Psoas muscle (tissue), 8 donors: ENCODE measurements at places on chromosomes 7 and 10. TPM values are rescaled to one million over a fixed set of nuclear protein-coding genes. Genes with fewer than 3 reads are reported as not detected.

DNA sequence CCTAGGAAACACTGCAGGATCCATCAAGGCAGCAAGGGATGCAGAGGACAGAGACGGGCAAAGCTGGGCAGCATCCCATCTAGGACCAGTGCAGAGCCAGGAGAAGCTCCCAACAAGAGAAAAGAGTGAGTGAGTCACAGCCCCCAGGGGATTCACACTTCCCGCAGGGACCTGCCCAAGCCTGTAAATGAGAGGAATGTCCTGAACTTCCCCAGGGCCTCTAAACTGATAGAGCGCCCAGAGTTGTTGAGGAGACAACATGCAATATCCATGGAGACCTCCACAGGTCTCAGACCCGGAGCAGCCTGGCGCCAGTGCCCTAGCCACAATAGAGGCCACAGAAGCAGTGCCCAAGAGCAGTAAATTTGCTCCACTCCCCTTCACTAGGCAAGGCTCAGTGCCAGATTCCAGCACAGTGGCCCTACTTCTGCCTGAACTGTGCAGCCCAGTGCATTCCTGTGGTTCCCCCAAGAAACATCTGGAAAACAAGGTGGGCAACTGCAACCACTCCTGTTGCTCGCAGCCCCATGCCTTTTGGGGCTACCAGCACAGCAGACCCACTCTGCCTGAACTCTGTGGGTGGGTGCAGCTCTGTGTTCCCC is 567.5 kb downstream of the POM121L12 start:
- no peak for DNase-seq

DNA sequence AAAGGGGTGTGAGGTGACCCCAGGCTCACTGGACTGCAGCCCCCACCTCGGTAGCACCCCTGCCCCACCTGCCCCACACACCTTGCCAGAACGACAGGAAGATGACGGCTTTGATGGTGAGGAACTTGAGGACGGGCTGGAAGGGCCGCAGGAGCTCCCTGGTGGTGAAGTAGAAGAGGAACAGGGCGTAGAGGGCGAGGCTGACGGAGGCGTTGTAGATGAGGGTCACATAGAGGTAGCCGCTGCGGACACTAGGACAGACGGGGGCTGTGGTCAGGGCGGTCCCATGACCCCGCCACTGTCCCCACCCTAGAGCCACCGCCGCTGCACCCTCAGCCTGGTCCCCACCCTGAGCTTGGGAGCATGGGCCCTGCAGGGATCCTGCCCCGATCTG is 7.6 kb downstream of the TMEM184A start:
- no peak for DNase-seq

DNA sequence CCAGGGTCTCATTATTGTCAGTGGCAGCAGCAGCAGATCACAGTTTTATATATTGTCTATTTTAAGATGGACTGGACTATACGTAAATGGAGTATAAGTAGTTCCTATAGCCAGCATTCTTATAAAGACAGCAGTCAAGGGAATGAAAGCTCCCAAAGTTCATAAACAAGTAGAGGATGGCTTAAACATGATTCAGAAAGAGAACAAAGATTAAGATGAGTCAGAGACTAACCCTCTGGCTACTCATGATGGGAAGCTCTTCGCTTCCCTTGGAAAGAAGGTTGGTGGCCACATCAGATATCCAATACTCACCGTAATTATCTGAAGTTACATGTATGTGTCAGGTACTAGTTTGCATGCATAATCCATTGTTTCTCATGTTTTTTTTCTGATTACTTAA is 277.0 kb downstream of the INHBA start:
- DNase-seq: no peak

- no peak for DNase-seq
Observed at GRCh38 chr7:142603870-142604448, 145.3 kb upstream of the PRSS1 start.

- DNase-seq: no peak
Observed at GRCh38 chr10:49558190-49558589, 19.3 kb upstream of the ERCC6 start.

- DNase-seq: no peak
Observed at GRCh38 chr10:14531974-14532373, 201.2 kb upstream of the FRMD4A start.

DNA sequence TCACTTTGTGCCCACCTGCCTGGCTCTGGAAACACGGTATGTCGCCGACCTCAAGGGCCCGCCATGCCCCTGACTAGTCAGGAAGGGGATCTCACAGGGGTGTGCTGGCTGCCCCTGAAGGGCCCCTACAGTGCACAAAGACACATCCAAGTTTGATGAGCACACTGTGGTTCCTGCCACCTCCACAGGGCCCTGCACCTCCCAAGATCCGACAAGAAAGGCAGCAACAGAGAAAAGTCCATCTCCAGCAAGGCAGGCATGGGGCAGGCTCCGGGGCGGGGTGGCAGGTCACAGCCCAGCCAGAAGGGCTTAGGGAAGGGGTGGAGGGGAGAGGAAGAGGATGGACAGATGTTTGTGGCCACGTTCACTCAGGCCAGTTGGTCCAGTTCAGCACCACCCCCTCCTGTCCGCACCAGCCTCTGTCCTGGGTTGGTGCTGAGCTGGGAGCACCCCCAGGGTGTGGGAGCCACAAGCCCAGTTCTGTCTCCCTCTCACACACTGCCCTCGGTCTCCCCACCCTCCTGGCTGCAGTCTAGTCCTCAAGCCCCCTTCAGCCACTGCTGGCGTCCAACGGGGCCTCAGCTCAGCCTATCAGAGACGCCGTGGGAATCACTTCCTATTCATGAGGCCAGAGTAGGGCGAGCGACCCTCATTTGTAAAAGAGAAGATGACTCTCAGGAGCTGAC is 11.5 kb downstream of the DRGX start:
- DNase-seq: no peak

- DNase-seq: peak; percentile 54
Observed at GRCh38 chr7:151174246-151175046, 7.0 kb upstream of the GBX1 start.

- no peak for DNase-seq
Observed at GRCh38 chr7:12470930-12471329, 67.3 kb upstream of the VWDE start.

- no peak for DNase-seq
Observed at GRCh38 chr10:25339966-25340365, 165.2 kb downstream of the GPR158 start.

- no peak for DNase-seq
Observed at GRCh38 chr10:124449170-124450011, 444 bp downstream of the NKX1-2 start.

- no peak for DNase-seq
Observed at GRCh38 chr10:116408719-116409118, 18.9 kb upstream of the PNLIPRP3 start.

GRCh38 chr10:80356563-80356988 is at the start of the genes DYDC1 and DYDC2:
TSS of gene DYDC1 (minus strand) at chr10:80356755. CDS start at chr10:80352601, 4,154 bp downstream.
TSS of gene DYDC2 (plus strand) at chr10:80356781. CDS start at chr10:80362444, 5,663 bp downstream.
- peak; percentile 36 for DNase-seq

- no peak for DNase-seq
Observed at GRCh38 chr7:102284399-102284798, 2.3 kb upstream of the SH2B2 start.

GRCh38 chr10:86556933-86557649 is 35.5 kb upstream of the WAPL start:
- no peak for DNase-seq

DNA sequence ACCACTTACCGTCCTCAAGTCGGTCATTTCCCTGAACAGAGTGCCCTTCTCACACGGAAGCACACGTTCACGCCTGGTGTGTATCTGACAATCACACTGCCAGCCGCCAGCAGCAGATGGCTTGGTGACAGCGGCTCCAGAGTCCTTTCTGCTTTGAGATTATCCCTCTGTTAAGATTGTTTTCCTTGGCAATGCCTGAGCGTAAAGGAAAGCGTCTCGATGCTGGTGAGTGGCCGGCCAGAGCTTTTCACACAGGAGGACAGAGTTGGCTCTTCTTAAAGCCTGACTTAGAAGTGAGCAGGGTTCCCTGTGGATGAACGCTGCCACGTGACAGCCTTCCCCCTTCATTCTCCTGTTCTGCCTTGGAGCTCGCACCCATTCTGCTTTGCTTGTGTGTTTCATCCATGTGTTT is 22.1 kb upstream of the PRKAR1B start:
- no peak for DNase-seq

DNA sequence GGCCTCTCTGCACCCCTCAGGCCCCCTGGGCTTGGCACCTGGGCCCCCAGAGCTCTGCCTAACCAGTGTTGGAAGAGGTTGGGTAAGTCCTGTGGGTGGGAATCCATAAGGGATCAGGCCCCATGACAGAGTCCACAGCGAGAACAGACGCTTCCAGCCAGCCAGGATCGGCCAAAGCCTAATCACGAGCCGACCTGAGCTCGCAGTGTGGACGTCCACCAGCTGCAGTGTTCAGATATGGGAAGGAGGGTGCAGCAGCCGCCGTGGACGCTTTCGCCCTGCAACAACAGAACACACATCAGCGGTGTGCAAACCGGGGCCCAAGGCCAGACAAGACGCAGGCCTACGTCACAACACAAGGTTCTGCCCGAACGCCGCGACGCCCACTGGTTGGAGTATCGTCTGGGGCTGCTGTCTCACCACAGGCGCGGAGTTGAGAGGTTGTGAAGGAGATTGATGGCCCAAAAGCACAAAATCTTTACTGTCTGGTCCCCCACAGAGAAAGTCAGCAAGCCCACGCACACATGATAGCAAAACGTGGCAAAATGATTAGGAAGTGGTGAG is 102.1 kb downstream of the FOXL3 start:
- DNase-seq: peak; percentile 37

DNA sequence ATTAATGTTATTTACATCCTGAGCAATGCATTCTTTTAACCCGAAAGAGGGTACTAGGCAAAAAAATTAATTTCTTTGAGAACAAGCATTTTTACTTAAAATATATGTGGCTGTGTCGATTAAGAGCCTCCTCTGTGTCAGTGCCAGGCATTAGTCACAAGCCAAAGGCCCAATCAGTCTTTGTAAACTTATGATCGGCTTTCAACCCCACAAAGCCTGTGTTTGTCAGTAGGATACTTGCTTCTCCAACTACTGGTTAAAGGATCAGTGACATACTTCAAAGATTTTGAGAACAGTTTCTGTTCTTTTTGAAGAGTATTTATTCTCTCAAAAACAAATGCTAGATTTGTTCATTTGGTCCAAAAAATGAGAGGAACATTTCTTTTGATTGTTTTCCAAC is 159.3 kb downstream of the NRCAM start:
- no peak for DNase-seq

DNA sequence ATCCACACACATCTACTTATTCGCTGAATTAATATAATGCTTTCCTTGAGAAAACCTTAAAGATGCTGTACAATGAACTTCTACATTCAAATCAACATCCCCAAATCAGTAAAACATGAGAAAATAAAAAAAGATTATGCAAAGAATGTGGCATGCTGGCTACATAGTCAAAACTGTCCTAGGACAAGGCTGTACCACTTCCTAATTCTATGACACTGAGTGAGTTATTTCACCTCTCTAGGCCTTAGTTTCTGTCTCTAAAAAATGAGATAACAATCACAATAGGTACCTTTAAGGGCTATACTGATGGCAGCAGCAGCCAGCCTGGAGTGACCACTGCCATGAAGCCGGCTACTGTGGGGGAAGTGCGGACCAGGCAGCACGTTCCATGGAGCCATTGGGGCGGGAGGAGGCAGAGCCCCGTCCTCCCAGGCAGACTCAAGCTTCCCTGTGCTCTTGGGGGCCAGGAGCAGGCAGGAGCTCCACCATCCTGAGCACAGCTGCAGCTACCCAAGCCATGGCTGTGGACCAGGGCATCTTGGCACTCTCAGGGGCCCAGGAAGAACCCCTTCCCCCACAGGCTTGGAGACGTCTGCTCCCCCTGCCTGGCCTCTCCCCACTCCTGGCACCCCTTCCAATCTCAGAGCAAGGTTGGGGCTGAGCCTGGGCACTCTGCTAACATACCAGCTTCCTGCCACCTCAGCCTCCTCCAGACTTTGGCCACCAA is 110.2 kb downstream of the ELAPOR2 start:
- no peak for DNase-seq

GRCh38 chr10:88922041-88922440 is 30.5 kb downstream of the ACTA2 start:
- DNase-seq: no peak

GRCh38 chr10:60480865-60481563 is 91.3 kb upstream of the ANK3 start:
- no peak for DNase-seq

GRCh38 chr7:117907049-117907640 is 33.9 kb upstream of the CTTNBP2 start:
- no peak for DNase-seq

DNA sequence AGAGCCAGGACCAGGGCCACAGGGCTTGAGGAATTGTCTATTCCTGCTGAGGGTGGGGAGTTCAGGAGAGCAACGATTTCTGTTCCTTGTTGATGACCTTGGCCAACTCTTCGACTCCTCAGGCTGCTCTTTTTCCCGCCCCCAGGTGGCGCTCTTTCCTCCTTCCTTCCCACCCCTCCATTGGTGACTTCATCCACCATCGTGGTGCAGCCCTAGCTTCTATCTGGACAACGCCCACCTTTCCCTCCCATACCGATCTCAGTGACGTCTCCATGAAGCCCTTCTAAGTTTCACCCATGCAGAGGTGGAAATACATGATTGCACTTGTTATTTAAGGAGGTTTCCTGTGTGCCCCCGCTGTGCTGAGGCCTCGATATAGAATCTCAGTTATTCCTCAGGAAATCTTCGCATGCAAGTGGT is 22.1 kb upstream of the CARD11 start:
- DNase-seq: peak; percentile 52

- DNase-seq: no peak
Observed at GRCh38 chr7:101273206-101273605, 28.3 kb upstream of the FIS1 start.

DNA sequence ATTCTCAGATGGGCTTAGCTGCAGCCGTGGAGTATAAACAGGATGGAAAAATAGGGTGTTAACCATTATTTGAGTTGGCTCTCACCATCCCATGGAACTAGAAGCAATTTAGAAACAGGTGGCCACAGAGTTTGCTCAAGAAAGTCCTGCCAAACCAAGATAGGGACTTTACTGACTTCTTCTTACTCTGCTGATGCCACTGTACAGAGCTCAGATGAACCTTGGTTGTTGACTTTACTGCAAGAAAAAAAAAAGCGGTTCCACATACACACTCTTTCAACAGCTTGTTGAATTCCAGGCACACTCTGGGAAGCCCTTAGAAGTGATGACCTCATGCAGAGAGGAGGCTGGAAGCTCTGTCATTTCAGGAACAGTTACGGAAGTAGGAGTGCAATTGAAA is 753.4 kb downstream of the NRG3 start:
- no peak for DNase-seq

The C10orf95 gene
- total RNA-seq: not detected

The SDK1 gene
- total RNA-seq: 1.7 TPM

The CYCS gene
- total RNA-seq: 585 TPM

The TAF5 gene
- total RNA-seq: 3.7 TPM

The RPEL1 gene
- total RNA-seq: not detected

The CYP26C1 gene
- total RNA-seq: not detected

The NKX1-2 gene
- total RNA-seq: not detected

The HILPDA gene
- 3.6 TPM for total RNA-seq

The INA gene
- total RNA-seq: not detected

The PNLIPRP2 gene
- not detected for total RNA-seq

The SFMBT2 gene
- total RNA-seq: 3.0 TPM

The KLLN gene
- 0.43 TPM for total RNA-seq
